Stimulated activated CD4-positive, alpha-beta T cell treated with anti-CD3 and anti-CD28 coated beads, Interleukin-15, amount 100 ng/mL, for 48 hours (primary cell): ENCODE measurements at places on chromosomes 16 and 17.

DNA sequence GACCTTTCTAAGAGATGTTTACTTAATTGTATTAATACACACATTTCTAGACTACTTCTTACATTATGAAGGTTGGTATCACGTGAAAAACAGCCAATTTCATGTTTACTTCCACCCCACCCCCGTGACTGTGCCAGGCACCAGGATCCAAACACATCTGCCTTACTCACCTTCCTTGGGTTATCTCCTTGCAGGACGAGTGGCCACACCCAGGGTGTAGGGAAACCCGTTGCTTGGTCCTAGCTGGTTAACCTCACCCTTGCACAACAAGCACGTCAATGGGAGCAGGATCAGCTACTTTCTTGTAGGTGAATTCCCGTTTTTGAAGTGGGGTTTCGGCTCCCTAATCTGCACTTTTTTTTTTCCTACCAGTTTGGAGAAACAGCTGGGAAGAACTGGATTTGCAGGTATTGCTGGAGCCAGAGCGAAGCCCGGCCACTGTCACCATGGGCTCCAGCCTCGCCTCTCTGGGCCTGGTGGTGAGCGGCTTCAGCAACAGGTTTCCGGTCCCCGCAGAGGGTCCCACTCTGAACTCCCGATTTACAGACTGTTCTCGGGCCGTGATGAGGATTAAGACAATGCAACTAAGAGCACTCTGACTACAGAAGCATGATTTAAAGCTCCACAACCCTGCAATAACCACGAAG is 2.1 kb upstream of the UBB start:
- no peak for DNase-seq

DNA sequence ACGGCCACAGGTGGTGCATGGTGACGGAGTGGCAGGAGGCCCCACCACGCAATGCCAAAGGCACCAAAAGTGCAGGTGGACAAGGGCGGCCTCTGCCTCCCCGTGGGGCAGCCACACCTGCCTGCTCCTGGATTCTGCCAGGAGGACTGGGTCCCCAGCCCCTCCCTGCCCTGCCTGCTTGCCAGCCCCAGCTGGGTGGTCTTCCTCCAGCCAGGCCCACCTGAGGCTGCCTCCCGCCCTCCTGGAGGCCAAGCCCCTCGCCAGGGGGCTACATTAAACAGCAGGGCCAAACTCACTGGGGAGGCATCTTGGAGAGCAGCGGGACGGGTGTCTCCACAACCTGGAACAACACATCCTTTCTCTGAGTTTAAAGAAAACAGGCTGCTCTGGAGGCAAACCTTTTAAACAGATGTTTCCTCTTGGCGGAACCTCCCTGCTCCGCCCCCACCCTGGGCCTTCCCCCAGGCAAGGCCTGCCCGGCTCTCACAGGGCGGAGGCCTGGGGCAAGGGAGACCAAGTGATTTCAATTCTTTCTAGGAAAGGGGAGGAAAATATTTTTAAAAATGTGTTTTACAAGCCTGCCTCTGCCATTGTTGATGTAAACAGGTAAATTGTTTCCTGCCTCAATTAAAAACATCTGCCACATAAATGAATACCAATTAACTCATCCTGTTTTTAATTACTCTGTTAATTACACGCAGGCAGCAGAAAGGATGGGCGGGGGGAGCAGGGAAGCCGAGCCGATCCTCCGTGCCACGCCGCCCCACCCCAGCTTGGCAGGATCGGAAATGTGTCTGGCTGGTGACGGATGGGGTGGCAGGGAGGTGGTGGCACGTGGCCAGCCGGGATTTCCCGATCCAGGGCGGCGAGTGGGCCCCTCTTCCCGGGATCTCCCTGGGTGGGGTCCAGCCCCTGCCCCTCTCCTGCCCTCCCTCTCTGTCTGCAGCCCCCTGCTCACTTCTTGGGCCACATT is 54.4 kb upstream of the PABPN1L start:
- no peak for DNase-seq

DNA sequence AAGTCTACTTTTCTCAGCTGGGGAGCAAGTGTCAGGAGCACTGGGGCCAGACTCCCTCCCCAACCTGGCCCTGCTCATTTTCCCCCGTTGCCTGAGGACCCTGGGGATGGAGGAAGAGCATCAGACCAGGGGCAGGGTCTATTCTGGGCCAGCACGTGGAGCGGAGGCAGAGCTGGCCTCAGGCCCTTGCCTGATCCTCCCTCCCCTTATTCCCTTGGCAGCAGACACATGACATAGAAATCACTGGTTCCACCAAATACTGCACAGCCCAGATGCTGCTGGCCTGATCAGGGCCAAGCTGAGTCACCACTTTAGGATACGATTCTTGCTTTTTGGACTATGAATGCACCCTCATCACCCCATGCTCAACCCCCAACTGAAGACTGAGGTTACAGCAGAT is 15.8 kb upstream of the AGRP start:
- DNase-seq, result no peak

GRCh38 chr16:46866286-46866685 is 17.9 kb upstream of the GPT2 start:
- no peak for DNase-seq

DNA sequence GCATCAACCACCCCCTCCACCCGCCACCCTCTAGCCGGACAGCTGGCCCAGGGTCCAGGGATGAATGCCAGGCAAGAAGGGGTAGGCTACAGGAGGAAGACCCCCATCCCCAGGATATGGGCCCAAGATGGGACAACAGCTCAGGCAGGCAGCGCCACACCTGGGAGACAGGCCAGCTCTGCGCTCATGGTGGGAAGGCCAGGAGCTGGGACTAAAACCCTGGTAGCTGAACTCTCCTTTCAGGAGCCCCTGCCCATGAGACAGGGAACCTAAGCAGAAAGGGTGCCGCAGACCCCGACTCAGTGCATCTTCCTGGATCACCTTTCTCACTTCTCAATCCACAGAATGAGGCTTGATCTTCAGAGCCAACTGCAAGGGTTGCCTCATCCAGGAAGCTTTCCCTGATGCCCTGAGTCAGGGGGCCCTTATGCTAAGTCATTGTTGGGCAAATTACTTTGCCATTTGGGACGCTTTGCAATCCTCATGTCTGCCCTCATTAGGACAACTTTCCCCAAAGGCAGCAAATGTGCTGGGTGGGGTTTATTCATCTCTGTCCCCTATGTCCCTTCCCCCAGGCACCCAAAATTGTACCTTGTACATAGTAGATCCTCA is 9.0 kb downstream of the ZDHHC1 start:
- no peak for DNase-seq

DNA sequence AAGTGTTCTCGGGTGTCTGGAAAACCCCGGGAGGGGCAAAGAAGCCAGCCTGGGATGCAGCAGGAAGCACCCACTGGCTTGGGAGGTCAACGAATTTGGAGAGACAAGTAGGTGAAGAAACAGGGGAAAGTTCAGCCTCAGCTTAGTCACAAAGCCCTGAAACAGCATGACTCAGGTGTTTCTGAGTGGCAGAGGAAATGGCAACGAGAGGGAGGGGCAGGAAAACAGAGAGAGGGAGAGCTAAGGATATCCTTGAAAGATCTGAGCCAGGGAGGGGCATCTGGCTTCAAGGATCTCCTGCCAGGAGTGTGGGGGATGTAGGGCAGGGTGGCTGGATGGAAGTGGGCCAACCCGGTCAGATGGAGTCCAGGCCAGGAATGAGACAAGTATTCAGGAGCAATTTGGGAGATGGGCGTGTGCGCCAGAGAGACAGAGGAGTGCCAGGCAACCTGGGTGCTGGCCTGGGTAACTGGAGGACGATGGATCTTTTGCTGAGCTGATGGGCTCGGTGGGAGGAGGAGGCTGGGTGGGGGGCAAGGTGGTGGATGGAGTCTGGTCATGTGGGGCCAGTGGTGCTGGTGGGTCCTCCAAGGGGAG is 27.2 kb downstream of the ABCC3 start:
- DNase-seq, result no peak

DNA sequence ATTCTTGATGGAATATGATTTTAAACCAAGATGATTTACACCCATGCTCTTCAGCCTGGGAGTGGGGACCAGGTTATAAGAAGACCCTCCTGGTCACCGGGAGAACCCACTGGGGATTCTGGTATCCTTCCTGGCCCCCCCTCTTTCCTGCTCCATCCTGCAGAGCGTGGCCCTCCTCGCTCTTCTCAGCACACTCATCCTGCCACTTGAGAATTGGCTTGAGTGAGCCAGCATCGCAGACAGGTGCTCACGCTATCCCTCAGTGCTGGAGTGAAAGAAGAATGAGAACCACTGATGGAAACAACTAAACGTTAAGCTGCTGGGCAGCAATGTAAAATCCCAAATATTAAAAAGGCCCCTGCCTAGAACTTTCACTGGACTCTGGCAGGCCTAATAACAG is 98.0 kb downstream of the CYTH1 start:
- DNase-seq, result no peak

- DNase-seq, result no peak
These were observed 20.9 kb downstream of the HAPSTR1 start for GRCh38 chr16:9112166-9112843.

- no peak for DNase-seq
These were observed 60.5 kb downstream of the TK2 start for GRCh38 chr16:66489385-66489784.

DNA sequence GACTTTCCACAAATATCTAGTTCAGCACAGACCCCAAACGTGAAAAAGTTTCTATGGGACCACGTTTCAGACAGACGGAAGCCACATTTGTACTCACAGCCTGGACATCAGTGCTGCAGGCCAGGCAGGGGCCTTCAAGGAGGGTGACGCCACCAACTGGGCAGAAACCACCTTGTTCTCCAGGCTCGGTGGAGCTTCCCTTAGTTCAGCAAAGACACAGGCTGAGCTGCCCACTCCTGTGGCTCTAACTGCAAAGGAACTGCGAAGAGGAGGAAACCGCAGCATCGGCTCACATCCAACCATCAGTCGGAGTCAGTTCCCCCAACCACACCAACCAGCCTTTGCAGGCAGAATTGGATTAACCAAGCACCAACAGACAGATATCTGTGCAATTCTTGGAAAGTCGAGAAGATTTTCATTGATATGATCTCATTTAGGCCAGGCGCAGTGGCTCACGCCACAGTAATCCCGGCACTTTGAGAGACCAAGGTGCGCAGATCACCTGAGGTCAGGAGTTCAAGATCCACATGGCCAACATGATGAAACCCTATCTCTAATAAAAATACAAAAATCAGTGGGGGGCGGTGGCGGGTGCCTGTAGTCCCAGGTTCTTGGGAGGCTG is 73.3 kb upstream of the CNEP1R1 start:
- DNase-seq, result no peak

DNA sequence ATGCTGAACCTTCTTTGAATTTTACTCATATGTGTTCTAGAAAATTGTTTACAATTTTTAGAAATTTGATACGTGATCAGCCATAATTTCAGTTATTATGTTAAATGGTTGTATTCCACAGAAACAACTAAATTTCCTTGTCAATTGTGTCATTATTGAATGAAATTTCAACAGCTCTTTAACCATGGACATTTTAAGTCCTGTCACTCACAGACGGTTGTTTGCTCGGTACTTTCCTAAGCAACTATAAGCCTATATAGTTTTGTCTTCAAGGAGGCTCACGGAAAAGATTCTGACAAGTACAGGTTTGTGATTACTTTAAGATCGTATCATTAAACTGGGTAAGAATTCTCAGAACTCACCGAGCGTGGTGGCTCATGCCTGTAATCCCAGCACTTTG is 31.8 kb downstream of the SLC39A11 start:
- DNase-seq, result no peak

GRCh38 chr16:12609937-12610699 is 193.6 kb downstream of the CPPED1 start:
- no peak for DNase-seq

DNA sequence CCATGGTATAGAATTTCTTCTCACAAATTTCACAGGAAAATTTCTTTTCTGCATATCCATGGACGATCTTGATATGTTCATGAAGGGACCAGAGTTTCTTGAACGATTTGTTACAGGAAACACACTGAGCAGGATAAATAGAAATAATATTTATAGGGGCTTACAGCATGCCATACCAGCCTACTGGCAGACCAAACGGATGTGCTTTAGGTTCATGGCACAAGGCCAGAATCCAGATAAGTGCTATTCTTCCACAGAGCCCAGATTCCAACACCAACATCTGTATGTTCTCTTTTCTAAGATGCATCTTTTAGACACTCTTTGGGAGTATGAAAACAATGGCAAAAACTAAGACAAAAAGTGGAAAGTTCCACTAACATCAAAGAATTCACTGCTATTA is 49.3 kb downstream of the ZNF652 start:
- no peak for DNase-seq

DNA sequence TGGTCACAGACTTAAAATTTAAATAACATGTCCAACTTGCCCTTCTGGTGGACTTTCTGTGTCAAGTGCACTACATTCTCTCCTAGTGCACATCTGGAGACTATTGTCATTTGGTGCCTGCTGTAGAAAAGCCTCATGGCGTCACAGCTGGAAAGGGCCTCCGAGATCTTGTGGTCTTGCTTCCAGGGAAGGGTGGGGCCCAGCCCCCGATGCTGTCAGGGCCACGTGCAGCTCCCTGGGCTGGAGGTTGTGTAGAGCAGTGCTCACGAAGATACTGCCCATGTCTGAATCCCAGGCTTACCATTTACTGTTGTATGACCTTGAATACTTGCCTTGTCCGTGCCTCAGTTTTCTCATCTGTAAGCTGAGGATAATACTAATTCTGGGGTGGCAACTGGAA is 6.8 kb upstream of the MPRIP start:
- DNase-seq, result no peak

DNA sequence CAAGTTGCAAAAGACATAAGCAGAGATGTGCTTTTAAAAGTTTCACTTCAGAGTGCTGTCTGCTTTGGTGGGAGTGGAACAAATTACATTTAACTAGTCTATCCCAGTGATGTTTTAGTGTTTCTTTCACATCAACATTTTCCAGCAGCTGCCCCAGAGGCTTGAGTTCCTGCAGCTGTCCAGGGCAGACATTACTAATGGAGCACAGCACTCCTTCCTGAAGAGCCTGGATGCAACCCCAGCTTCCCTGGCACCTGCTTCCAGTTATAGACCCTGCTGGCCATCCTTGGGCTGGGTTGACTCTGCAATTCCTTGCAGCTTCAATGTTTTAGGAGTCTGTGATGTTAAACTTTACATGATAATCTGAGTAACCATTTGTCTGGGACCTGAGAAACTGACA is 61.4 kb upstream of the PIRT start:
- no peak for DNase-seq

DNA sequence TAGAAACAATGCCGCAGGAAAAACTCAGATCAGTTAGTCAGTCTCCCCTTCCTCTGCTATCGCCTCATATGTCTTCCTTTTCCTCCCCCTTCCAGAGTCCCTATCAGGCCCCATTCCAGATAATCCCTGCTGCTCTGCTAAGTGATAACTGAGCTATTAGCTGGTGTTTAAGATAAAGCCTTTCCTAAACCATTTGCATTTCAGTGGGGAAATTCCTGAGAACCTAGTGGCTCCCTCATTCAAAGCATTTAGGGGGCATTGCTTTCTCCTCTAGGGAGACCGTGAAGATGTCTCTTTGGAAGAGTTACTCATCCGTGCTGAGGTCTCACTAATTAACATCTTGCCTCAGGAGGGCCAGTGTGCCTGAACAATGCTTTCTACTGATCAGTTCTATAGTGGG is 401.6 kb downstream of the NPIPA7 start:
- DNase-seq, result no peak

DNA sequence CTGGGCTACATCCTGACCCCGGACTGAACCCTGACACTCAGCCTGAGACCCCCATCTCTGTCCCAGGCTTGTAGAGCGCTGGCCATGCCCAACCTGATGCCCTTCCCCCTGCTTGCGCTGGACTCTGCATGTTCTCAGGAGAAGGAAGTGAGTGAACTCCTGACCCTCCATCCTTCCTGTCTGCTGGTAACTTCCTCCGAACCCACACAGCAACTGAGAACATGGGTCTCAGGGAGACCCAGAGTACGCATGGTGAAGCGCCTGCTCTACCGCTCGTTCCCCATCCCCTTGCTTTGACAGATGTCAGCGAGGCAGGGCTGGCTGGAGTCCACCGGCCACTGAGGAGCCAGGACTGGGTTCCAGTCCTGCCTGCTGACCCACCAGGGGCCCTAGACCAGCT is 6.1 kb downstream of the CAMKK1 start:
- no peak for DNase-seq
